Epithelial cell of proximal tubule (primary cell): ENCODE measurements at places on chromosomes 7 and 10. TPM values are rescaled to one million over a fixed set of nuclear protein-coding genes. Genes with fewer than 3 reads are reported as not detected.

DNA sequence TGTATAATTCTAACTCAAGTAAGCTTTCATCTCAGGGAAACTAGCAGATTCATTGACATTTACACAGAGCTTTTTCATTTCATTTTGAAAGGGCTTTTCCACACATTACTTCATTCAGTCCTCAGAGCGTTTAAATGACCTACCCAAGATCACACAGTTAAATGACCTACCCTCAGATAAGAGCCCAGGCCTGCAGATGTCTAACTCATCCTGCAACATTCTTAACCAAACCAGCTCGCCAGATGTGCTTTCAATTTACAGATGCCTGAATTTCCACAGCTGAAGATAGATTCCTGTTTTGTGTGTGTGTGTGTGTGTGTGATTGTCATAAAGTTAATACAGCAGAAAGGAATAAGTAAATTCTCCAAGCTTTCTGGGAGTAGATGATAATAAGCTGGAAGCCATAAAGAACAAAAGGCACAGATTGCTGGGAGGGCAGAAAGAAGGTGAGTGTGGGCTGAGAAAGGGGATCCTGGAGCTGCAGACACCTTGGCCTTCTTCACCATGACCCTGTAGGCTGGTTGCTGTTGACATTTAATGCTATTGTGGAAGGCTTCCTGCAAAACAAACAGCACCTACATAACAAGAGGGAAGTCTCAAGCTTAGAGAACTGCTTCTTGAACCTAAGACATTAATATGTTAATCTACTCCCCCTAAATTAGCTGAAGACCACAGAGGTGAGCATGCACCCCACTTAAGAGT is 489.7 kb upstream of the CELF2 start:
- no peak for DNase-seq

GRCh38 chr7:75944507-75944906 is 29.6 kb downstream of the POR start:
- DNase-seq: no peak

GRCh38 chr7:74037609-74038008 is 9.6 kb downstream of the ELN start:
- no peak for DNase-seq

Gene HILPDA
- 21.6 and 33.7 TPM in 2 replicates for total RNA-seq

Gene GSAP
- total RNA-seq: 1.2 and 3.0 TPM in 2 replicates

Gene FAM131B
- 0.29 and 1.5 TPM in 2 replicates for total RNA-seq

Gene GRIFIN
- not detected in 2 replicates for total RNA-seq

Gene KIFBP
- 51.4 and 69.2 TPM in 2 replicates for total RNA-seq

Gene STEAP1B
- total RNA-seq: 0.17 and 5.0 TPM in 2 replicates
